ENCODE measurements at places on chromosomes 1 and 21.

GRCh38 chr21:45142469-45143308 lies 68.3 kb downstream of the ADARB1 start:
- DNase-seq: no peak

- no peak for DNase-seq
Observed at GRCh38 chr1:175075572-175076568, 8.2 kb downstream of the TNN start.

DNA sequence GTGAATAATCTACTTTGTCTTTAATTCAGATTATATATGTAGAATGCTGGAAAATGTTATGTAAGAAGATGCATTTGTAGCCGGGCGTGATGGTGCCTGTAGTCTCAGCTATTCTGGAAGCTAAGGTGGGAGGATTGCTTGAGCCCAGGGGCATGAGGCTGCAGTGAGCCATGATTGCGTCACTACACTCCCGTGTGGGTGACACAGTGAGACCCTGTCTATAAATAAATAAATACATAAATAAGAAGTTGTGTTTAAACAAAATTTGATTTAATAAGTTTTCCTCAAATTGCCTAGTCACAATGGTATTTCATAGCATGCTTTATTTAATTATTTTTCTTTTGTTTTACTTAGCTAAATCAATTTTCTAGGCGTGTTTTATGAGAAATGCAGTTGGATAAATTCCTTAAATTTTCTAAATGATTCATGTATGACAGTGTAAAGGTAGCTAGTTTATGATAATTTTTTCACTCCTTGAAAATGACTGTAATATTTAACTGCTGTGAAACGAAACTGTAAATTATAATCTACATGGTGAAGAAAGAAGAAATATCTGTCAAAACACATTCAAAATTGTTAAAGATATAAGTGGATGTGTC lies 232.6 kb downstream of the SRGAP2C start:
- no peak for DNase-seq

DNA sequence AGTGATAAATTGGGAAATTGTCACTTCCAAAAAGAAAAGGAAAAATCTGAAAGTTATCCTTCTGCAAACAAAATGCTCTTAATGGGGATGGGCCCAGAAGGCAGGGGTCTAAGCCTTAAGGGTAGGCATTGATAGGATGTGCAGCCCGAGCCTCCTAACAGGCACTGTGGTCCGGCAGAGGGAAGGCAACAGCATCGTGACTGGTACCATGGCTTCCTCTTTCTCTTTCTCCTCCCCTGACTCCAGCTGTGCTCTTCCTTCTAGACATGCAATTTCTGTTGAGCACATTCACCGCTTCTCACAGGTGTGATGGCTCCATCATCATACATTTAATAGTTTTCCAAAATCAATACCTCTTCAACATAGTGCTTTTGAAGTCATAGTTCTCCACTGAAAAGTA lies 91.5 kb downstream of the SELENOF start:
- no peak for DNase-seq

DNA sequence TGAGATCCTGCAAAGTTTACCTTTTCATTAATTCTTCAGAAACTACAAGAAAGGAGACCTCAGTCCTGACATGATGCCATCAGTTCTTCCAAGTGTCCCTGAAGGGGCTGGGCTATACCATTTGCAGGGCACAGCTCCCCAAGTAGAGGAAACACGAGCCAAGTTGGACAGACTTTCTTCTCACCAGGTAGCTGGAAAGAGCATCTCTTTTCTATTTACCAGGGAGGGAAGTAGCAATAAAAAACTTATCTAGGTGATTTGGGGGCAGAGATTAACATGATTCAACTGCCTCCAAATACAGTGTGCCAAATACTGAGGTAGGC lies 103.9 kb upstream of the KCND3 start:
- DNase-seq: no peak

GRCh38 chr1:29306471-29307140 lies 70.3 kb downstream of the PTPRU start:
- no peak for DNase-seq

DNA sequence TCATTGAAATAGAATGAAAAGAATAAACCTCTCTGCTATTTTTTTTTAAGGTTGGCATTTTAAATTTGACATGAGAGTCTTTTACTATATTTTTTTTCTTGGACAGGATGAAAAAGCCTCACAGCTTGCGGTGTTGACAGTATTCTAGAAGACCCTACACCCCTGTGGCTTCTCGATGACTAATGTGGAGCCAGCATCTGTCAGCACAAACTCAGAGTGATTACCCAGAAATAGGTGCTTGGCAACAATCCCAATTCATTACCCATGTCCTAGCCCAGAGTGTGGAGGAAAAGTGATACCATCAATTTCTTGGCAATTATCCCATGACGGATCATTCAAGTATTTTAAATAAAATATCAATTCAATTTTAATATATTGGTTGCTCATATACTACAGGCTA lies 186.8 kb upstream of the MAP1LC3C start:
- DNase-seq: no peak

GRCh38 chr1:227285745-227286144 lies 32.5 kb downstream of the CDC42BPA start:
- DNase-seq: no peak
